ENCODE measurements at places on chromosomes 5 and 9.

- no peak for DNase-seq
Observed at GRCh38 chr9:75669721-75670120, 220.8 kb upstream of the PCSK5 start.

DNA sequence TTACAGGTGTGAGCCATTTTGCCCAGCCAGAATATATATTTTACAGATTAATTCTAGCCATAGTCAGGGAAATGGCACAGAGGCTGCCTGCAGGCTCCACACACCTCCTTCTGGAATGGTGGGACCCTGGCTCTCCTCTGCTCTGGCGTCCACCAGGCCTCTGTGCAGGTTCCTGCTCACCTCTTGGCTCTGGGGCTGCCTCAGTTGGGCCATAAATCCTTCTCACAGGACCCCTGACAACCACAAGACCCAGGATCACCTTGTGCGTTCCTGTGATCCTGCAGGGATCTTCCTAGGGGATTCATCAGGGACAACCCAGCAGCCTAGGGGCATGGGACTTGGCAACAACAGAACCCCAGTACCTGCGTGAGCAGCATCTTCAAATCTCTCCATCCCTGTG is 93.0 kb upstream of the FSTL4 start:
- no peak for DNase-seq

DNA sequence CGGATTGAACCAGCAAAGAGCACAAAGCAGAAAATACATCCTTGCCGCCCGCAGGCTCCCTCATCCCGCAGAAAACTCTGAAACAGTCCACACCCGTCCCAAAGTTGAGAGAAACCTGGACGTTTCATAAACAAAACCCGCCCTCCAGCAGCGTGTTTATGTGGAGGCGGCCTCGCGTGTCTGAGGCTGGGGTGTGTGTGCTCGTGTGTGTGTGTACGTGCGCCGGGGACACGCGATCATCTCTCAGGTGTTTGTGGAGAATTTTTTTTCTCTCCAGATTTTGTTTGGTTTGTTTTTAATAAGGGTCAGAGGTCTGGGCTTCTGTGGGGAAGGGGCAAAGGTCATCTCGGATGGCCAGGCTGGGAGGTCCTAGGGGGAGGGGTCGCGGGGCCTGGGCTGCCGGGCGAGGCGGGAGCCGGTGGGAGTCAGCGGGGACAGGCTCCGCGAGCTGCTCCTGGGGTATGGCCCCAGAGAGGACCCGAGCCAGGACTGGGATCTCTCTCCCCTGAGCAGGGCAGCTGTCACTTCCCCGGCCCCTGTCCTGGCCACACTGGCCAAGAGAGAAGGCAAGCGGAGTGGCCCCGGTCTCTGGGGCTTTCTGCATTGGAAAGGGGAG is 206.4 kb downstream of the C9orf50 start:
- DNase-seq: no peak

DNA sequence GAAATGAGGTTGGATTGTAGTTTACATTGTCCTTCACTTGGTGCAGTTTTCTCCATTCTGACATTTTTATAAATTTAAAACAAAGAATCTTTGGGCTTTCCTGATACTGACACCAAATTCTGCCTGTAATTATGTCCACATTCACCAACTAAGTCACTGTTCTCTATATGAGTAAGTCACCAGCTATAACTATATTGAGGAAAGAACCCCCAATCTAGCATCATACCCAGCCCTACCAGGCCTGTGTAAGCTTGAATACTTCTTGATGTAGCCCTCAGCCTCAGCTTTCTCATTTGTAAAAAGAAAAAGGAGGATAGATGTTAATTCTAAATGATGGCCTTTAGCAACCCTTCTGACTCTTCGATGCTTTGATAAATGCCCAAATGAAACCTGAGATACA is 112.7 kb upstream of the FST start:
- no peak for DNase-seq

GRCh38 chr9:106039151-106039935 is 345.0 kb downstream of the TMEM38B start:
- no peak for DNase-seq

GRCh38 chr9:99392986-99393385 is 170.9 kb downstream of the SEC61B start:
- DNase-seq: no peak

- DNase-seq: no peak
Observed at GRCh38 chr9:94909965-94910730, 183.6 kb downstream of the AOPEP start.
